HEK293T (cell line): ENCODE measurements at places on chromosomes 16 and 17.

GRCh38 chr16:50160495-50161164 lies 7.5 kb downstream of the TENT4B start:
- DNase-seq = no peak

DNA sequence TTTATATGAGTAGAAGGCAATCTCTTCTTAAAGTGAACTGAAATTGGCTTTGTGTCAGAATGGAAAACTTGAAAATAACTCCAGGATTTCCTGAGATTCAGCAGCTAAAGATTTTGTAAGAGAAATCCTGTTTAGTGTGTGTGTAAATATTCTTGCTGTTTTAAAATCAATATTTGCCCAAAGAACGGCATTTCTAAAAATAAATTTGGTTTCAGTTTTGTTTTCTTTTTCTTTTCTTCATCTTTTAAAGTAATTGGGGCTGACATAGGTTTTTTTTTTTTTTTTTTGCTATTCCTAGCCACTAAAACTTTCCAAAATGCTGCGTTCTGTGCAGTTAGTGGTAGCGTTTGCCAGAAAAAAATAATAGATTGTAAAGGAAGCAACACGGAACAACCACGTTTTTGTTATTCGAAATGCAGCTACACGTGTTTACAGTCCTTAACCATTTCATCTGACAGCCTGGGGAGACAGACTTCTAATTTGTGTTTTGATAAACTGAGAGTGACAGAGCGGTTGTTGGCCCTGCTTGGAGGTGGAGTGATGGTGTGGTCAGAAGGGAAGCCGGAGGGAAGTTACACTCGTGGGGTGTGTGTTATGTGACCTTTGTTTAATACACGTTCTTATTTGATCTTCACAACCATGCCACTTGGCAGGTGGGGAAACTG lies 21.6 kb upstream of the SMPD3 start:
- no peak for DNase-seq

GRCh38 chr17:63926164-63926563 lies 6.0 kb downstream of the CD79B start:
- DNase-seq = no peak

DNA sequence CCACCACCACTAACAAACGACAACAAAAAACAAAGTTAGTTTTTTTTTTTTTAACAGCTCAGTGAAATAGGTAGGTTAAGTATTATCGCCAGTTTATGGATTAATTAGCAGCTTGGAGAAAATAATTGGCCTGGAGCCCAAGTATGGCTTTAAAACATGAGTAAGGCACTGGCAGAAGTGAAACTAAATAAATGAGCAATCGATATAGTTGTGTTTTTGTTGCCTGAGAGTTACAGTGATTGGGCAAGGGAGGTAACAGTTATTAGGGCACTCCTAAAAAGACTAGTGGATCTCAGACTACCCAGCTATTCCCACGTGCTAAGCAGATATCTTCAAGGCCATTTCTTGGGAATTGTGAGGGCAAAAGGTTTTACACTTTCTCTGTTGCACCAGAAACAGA lies 2.4 kb downstream of the MLKL start:
- no peak for DNase-seq

- no peak for DNase-seq
These were observed 31.3 kb downstream of the ARSG start for GRCh38 chr17:68322630-68323029.

DNA sequence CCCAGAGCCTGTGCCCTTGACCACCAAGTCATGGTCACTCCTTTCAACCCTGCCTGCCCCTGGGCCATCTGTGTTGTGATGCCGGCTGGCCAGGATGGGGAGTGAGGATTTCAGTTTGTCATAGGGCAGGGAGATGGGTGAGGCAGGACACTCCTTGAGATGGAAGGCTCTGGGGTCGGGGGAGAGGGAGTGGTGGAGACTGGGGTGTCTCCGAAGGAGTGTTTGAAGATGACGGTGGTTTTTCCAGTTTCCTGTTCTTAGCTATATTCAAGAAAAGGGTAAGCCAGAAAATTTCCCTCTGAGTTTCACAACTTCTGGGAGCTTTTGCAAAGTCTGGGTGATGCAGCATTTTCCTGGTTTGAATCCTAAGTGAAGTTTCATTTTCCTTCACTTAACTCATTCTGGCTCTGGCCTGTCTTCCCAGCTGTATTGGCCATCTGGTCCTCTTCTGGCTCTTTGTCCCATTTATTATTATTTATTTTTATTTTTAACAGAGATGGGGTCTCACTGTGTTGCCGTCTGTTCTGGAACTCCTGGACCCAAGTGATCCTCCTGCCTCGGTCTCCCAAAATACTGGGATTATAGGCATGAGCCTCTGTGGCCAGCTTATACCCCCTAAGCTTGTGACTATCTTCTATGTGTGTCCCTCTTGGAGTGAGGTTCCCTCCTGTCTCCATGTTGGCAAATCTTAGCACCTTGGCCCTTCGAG lies 27.7 kb downstream of the ABCC1 start:
- DNase-seq = no peak
